ENCODE measurements at places on chromosomes 7 and 10.

GRCh38 chr10:96548589-96548988 is 34.9 kb upstream of the TLL2 start:
- DNase-seq = peak; percentile 36

DNA sequence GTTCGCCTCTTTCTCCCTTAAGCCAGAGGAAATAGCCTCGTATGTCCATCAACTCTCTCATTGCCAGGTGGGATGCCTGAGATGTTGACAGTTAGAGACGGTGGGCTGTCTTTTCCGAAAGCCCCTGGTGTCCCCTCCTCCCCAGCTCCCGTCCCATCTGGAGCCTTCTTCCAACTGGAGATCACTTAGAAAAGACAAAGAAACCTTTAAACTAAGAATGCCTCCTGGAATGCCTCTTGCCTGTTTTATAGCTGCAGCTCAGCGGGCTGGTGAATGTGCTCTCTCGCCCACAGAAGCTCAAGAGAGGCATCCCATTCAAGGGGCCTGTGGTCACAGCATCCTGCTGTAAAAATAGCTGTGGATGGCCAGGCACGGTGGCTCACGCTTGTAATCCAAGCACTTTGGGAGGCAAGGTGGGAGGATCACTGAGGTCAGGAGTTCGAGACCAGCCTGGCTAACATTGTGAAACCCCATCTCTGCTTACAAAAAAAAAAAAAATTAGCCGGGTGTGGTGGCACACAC is 5.2 kb upstream of the MYL10 start:
- DNase-seq = no peak

DNA sequence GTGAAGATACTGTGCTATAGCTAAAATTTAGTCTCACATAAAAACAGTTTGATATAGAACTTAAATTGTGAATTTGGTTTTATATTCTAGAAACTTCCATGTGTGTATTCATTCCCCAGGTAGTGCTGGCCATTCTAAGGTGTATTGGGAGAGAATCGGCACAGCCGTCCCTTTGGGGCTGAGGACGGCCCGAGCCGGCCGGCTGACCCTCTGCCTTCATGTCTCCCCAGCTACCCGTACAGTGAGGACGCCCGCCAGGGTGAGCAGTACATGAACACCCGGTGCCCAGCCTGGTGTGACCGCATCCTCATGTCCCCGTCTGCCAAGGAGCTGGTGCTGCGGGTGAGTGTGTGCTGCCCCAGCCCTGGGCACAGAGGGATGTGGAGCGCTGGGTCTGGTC is 8.5 kb downstream of the NKX6-2 start:
- no peak for DNase-seq

GRCh38 chr7:101702362-101702850 is 73.3 kb upstream of the MYL10 start:
- no peak for DNase-seq

DNA sequence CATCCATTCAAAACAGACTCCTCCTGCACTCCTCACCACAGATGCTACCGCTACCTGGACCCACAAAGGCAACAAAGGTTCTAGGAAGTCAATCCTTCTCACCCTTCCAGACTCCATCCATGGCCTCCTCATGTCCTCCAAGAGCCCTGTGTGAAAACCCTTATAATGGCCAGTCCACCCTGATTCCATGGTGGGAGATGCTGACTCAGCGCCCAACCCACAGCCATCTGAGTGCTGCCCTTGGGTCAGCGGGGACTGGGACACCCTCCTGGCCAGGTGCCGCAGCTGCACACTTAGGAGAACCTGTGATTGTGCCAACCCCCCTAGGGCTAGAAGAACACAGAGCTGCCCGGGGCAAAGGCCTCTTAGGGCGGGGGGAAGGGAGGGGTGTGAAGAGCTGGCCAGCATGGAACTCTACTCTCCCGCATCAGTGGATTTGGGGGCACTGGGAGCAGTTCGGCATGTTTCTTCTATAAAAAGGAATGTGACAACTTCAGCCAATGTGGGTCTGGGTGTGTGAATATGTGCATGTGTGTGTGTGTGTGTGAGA is 25.4 kb downstream of the TMEM273 start:
- no peak for DNase-seq

GRCh38 chr7:114334989-114335388 is 79.6 kb upstream of the FOXP2 start:
- no peak for DNase-seq

DNA sequence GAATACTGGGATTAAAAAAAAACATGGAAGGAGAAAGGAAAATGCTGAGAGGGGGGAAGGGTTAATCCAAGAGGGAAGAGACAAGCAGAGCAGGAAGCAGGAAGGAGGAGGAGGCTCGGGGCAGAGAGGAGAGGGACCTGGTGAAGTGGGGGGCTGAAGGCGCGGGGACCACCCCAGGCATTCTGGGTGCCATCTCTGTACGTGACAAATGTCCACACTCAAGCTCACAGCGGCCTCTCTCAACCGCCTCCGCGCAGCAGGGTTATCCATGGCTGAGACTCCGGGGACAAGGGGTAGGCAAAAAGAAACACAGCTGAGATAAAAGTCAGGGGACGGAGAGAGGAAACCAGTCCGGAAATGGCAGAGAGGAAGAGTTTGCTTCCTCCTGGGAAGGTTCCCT is 33.9 kb downstream of the EN2 start:
- DNase-seq = no peak

GRCh38 chr10:101512738-101513137 is 75.3 kb downstream of the POLL start:
- no peak for DNase-seq

- DNase-seq = no peak
These were observed 43.7 kb downstream of the COL17A1 start for GRCh38 chr10:104041891-104042535.

DNA sequence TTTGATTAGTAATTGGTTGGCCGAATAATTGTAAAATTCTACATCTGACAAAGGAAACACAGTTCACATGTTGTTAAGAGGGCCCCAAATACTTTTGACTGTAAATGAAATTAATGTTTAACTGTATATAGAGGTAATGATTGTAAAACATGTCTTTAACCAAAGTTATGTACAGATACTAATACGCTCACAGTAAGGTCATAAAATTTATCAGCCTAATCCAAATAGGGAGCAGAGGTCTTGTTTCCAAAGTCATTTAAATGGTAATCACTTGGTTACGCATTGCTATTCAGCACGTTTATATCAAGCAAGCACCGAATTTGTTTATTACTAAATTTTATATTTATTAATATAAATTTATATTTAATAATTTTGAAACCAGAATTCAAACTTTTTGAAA is 1.4 kb downstream of the PHYHIPL start:
- DNase-seq = no peak

DNA sequence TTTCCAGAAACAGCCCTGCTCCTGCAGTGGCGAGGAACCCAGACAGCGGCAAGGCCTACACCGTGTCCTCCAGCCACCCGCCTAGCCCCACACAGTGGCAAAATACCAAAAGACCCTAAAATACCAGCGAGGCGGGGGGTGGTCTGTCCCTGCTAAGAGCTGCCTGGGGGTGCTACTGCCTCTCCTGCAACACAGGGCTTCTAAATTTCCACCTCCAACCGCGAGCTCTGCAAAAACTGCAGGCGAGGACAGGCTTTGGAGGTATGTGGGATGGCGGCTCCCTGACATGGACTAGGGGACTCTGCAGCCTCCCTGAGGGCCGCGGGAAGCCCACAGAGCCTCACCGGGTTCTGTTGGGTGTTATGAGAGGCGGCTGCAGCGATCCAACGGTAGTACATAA is 122.3 kb downstream of the WDR37 start:
- no peak for DNase-seq

- DNase-seq = no peak
These were observed 19.9 kb downstream of the BTBD16 start for GRCh38 chr10:122290833-122291532.

DNA sequence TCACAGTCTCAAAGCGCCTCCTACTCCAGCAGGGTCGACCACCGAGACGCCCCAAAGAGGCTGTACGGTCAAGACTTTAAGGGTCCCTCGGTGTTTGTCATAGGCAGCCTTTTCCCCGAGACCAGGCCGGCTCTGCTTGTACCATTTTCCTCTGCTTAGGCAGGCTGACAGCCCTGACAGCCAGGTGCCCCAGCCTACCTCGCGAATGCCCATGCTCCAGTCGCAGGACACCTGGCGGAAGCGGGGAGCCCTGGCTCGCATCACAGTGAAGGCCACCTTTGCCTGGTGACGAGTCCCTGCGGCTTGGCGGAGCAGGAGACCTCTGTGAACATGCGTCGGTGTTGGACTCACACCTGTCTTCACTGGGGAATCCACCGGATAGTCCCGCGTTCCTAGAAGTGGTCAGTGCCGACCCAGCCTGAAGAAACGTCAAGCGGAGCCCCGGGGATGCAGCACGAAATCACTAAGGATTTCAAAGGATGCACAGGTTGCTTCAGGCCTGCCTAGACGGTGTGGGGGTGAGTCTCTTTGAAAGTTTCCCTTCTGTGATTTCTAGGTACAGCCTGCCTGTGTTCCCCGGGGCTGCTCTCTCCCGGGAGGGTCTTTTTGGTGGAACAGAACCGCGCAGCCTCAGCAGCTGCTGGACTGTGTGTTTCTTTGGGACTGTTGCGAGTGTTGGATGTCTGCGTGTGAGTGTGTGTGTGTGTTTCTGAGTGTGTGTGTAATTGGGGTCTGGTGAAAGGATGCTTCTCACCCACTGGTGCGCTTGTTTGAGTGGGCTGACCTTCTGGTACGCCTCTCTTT is 30.5 kb upstream of the ZNF273 start:
- DNase-seq = no peak

DNA sequence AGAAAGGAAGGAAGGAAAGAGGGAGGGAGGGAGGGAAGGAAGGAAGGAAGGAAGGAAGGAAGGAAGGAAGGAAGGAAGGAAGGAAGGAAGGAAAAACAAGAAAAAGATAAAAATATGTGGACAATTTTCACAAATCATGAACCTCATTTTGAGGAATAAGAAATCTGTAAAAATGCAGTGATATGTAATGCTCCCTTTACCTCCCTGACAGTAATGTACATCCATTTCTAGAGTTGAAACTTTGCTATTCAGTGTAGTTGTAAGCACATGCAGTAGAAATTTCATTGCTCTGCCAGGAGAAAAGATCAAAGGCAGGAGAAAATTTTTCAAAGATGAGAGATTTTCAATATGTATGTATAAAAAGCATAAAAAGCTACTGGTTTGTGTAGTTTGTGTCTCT is 189.5 kb upstream of the MYO3A start:
- DNase-seq = no peak

GRCh38 chr7:155743177-155743576 is 69.1 kb downstream of the SHH start:
- DNase-seq = no peak

DNA sequence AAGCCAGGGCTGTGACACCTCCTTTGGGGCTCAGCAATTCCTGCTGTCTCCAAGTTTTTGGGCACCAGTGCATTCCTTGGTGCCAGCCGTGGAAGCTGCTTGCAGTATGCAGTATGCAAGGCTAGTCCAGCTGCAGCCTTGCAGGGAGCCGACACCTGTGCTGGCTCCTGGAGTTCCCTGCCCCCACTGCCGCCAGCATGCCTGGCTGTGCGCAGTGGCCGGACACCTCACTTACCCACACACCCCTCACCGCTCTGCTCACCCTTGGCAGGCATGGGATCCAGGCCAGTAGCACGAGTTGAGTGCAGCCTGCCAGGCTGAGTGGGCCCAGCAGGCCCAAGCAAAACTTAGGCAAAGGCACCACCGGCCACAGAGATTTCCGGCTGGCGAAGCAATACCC is 77.4 kb downstream of the SAMD9 start:
- peak; percentile 72 for DNase-seq

DNA sequence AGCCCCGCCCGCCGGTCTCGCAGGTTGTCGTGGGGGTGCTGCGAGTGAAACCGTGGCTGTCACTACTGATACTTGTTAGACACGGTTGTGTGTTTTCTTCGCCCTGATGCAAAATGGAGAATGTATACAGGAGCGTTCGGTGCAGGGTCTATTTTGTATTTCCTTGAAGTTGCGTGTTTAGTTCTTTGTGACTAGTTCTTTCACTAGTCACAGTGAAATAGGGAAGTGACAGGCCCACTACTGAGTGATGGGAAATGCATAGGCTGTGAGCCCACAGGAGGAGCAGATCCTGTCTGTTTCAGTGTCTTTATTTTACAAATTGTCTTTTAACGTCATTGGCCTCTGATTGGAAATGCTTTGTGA is 675 bp downstream of the ABRAXAS2 start:
- no peak for DNase-seq

- no peak for DNase-seq
These were observed 14.3 kb upstream of the ZMIZ1 start for GRCh38 chr10:79054203-79055099.

GRCh38 chr10:112565434-112566053 is 118.5 kb downstream of the VTI1A start:
- DNase-seq = no peak

DNA sequence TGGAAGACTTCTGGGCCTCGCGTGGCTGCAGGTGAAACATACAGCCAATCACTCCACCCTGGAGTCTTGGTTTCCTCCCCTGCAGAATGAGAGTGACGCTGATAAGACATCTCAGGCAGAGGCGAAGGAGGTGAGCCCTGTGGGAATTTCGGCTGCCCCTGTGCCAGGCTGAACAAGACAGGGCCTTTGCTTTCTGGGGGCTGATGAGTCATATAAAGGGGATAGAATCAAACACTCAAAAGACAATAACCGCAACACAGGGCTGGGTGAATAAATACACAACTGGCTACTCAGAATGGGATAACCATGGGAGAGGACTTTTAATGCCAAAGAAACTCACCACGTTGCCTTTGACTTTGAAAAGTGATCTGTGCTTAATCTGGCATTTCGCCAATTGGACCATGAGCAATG is 143.8 kb downstream of the KCNMA1 start:
- DNase-seq = no peak

- DNase-seq = no peak
These were observed 70.5 kb upstream of the DIP2C start for GRCh38 chr10:759898-760477.

- no peak for DNase-seq
These were observed 75.7 kb upstream of the MSRB2 start for GRCh38 chr10:23019633-23020032.

DNA sequence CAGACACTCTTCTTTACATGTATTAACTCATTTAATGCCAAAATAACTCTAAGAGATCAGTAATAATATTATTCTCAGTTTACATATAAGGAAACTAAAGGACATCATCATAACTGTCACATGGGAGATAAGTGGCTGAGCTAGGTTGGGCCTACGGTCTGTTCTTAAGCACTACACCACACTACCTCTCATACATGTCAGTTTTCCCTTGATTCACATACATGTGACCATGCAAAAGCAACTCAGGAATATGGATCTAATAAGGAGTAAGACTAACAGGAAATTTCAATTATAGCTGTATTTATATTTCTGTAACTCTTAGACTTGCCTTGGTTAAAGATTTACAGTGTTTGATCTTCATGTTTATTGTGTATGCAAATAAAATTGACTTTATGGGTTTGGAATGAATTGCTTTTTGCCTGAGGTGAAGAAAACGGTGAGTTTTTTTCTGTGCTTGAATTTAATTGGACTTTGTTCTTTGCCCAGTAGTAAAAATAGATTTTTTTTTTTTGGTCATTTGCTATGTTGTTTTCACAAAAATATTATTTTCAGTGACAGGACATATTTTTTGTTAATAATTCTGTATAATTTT is 69.7 kb downstream of the CYP51A1 start:
- DNase-seq = no peak
